Heart left ventricle (tissue), 16 donors: ENCODE measurements at places on chromosomes 2 and 18.

DNA sequence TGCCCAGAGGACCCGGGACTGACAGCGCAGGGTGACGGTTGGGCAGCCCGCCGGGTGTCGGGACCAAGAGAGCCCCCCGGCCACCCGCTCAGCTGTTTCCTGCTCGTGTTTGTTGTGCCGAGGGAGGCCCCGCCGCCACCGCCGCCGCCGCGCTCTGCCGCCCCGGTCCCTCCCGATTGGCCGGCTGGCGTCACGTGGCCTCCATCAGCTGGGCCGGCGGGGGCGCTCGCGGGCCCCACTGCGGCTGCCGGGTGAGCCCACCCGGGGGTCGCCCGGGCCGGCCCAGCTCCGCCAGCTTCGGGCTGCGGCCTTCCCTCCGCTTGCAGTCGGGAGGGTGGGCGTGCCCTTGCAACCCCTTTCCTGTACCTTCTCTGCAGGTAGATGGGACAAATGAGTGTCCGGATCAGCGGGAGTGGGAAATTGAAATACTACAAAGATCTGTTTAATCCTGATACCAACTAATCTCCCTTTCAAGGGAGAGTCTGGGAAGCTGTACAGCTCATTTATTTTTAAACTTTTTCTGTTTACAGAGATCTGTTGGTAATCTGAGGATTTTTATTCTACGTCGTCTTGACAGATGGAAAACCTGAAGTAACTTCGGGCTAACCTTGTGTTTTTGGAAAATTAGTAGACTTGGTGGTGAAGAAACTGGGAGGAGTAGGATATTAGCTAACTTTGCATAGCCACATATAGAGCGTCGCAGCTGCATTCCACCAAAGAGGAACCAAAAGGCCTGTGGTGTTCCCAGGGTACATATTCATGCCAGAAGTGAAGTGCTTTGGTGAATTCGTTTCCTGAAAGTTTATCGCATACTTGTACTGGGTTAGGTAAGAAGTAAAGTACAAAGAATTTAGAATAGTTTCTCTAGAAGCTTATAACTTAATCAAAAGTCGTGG, 1.2 kb downstream of the YPEL5 start:
- DNase-seq, result peak; percentile 87

DNA sequence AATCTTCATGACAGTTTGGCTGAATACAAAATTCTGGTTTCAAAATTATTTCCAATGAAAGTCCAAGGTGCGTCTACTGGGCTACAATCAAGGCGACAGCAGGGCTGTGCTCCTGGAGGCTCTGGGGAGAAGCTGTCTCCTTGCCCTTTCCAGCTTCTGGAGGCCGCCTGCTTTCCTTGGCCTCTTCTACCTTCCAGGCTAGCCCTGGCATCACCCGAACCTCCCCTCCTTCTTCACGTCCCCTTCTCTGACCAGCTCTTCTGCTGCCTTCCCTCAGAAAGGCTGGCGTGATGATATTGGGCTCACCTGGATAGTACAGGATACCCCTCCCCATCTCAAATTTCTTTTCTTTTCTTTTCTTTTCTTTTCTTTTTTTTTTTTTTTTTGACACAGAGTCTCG, 115.5 kb downstream of the KCNF1 start:
- DNase-seq, result no peak

DNA sequence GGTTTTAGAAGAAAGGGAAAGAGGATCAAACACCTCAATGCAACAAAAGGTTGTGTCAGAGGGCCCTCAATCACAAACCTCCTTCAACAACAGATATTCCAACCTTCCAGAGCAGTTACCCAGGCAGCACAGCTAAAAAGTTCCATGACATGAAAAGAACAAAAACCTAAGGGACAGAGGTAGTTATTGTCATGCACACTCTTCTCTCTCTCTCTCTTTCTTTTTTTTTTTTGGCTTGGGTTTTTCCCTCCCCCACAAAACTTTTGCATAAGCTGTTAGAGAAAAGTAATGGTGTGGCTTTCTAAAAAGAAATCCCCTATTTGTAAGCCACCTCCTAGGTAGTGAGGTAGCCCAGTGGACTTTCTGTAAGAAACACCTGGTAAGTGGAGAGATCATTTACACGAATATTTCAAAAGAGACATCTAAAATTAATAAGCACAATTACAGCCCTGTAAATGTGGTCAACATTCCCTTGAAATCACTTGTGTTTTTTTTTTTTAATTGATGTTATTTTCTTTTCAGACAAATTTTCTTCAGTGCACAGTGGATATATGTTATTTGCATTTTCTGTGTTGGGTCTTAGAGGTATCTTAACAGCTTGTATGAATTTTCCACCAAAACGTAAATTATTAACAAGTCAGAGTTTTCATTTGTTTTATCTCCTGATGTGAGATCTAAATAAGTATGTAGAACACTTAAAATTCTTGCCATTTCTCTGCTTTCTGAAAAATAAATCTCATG, 48.4 kb downstream of the ZEB2 start:
- no peak for DNase-seq

DNA sequence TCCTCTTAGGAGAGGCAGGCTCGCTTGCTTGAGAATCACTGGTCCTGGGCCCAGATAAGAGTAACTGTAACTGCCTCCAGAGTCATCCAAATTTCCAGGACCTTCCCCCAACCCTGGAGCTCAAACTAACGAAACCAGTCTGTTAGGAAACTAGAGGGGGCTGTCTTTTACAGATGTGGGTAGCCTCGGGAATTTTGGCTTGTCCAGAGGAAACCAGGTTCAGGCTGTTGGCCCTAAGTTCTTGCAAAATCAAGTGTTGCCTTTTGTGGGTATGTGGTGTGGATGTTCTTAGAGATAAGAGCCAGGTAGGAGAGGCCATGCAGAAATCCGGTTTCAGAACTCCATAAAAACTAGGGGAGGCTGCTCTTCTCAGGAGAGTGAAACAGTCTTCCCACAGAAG, 125.0 kb upstream of the DLX2 start:
- DNase-seq, result no peak

DNA sequence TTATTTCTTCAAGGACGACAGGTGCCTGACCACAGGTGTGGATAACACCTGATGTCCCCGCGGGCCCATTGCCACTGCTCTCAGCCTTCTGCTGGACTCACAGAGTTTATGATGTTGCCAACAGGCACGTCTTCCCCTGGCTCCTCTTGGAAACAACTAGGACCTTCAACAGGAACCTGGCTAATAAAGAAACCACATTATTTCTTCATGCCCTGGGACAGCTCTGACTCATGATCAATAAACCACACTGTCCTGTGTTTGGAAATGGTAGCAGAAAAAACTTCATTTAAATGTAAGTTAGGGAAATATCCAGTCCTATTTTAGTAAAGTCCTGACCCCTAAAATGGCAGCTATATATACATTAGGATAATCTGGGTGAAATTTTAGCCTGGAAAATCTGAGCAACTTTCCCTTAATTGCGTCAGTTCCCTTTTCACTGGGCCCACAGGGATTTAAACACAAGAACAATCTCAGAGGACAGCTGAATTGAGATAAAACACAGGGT, 158.9 kb downstream of the VAPA start:
- no peak for DNase-seq

GRCh38 chr2:238518172-238518820, 91.6 kb downstream of the ASB1 start:
- DNase-seq, result no peak

DNA sequence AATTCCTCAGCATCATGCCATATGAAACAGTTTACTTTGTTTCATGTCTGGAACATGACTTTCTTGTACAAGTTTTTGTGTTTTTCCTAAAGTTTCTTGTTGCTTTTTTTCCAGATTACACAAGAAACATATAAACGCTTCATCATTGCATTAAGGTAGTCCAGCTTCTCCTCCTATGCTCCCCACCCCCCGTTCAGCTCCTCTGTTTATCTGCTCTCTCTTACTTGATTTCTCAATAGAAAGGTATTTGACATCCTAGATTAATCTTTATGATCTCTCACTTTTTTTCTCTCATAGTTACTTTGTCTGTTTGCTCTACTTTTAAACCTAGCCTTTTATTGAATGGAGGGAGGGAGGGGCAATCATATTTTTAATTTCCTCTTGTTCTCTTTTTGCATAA, 25.4 kb downstream of the SLC40A1 start:
- DNase-seq, result no peak

DNA sequence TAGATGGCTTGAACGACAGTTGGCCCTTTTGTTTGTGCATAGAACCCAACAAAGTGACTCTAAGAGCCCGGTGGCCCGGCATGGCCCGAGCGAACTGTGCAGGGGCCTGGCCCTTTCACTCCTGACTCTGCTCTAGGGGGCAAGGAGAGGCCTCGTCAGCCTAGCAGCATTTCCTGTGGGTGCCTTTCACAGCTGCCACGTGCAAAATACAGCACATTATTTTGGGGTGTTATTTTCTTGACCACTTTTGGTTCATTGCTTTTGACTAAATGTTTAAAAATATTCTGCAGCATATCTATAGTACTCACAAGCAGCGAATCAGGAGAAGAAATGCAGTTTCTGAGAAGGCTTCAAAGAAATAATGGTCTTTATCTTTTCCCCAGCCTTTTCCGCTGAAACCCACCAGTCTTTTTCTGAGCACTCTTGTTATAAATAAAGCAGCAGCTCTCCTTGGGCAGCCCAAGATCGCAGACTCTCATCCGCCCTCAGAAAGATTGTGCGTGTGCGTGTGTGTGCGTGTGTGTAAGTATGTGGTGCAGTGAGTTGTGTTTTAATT, 31.3 kb downstream of the DGKD start:
- no peak for DNase-seq

DNA sequence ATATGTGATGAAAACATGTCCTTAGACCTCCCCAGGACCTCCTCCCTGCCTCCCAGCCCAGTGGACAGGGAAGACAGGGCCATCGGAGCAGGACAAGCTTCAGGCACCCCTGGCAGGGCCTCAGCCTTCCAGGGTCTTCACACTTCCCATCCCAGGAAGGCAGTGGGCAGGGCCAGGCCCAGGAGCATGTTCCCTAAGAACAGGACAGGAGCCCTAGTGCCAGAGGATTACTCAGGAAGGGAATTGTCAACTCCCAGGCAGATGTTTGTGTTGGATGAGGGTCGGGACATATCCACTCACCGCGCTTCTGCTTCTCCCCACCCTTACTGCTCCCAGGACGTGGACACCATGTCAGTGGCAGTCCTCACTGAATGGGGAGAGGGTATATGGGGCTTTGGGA, 138.9 kb downstream of the TNS1 start:
- peak; percentile 36 for DNase-seq

GRCh38 chr2:127618551-127619202, 27.3 kb upstream of the GPR17 start:
- DNase-seq, result no peak

- DNase-seq, result no peak
These were observed 18.1 kb upstream of the ZNF407 start for GRCh38 chr18:74579496-74580065.

DNA sequence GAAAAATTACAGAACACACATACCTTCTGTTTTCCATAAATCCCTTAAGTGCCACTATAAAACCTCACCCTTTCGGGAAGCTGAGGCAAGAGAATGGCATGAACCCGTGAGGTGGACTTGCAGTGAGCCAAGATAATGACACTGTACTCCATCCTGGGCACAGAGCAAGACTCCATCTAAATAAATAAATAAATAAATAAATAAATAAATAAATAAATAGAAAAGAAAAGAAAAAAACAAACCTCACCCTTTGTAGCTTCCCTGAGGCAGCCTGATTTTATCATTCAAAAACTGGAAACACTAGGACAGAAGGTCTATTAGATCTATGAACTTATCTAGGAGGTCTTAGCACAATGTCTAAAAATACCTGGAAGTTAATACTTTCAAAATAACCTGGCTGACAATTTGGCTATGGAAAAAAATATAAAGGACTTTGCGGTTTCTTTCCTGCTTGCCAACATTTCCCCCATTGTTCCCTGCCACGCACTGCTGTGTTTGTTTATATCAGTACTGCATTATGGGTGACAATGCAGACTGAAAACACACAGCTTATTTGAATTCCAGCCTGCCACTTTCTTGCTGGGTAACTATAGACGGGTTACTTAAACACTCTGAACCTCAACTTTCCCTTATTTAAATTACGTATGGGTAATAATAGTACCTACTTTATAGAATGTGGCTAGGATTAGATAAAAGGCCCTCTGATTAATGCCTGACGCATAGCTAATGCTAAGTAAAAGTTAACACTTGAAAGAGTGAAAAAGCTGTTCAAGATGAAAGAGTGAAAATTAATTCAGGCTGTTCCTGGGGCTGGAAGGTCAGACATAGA, 313.0 kb downstream of the RDH14 start:
- no peak for DNase-seq

- DNase-seq, result no peak
These were observed 225.8 kb downstream of the ALPK2 start for GRCh38 chr18:58402951-58403702.

DNA sequence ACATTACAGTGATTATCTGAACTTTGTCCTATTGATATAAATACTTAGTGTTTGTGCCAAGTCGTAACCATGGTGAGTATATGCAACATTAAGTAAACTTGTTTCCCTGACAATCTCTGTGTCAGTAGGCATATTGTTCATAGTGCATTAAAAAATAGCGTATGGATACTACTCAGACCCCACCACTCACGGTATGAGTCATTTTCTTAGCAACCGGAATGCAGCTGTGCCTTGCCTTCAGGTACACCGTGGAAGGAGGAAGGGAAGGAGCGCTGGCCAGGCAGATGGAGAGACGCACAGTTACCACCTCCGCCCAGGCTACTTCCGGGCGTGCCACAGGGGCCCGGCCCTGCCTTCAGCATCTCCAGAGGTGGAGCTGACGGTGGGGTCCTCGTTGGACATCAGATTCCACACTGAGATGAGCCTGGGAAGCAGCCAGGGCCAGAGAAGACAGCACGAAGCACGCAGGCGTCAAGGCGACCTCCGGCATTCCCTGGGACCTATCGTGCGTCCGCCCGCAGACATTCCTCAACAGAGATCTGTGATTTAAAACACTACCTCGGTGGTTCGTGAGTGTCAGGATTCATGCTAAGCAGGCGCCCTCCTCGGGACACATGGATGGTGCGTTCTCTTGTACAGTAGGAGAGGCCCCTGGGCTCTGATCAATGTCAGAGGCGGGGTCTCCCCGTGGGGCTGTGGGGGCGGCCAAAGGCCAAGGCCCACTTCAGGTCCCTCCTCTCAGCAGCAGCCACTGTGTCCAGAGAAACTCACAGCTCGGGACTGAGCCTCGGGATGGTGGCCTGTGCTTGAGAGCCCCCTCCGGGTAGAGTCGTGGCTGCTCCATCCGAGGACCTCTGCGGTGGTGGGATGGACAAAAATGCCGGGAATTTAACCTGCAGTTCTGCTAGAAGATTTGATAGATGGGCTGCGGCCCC, 82.2 kb upstream of the HDAC4 start:
- no peak for DNase-seq

DNA sequence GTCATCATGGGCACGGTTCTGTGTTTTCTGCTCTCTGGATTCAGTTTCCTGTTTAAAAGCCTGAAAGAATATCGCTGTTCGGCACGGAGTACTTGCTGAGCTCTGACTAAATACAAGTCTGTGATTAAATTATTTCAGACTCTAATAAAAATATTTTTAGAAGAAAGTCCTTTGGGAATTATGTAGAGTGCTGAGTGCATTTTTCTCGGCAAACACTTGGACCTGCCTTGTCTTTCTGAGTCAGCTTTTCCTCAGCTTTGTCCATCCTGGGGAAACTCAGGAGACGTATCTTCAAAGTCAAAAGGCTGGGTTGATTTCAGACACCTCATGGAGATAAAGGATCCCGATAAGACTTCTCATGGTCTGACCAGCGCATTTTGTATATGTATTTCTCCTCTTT, 45.9 kb downstream of the IL1R2 start:
- no peak for DNase-seq

- no peak for DNase-seq
These were observed 39.5 kb downstream of the TGIF1 start for GRCh38 chr18:3489462-3489861.

GRCh38 chr18:63562284-63562683, 20.1 kb downstream of the SERPINB12 start:
- no peak for DNase-seq
